ENCODE measurements at places on chromosomes 5 and 9.

- DNase-seq = no peak
Observed at GRCh38 chr5:479566-480319, 36.8 kb downstream of the EXOC3 start.

- no peak for DNase-seq
Observed at GRCh38 chr9:100440071-100440470, 13.1 kb downstream of the MSANTD3 start.

- DNase-seq = no peak
Observed at GRCh38 chr9:7407246-7407645, 392.3 kb downstream of the DMAC1 start.

DNA sequence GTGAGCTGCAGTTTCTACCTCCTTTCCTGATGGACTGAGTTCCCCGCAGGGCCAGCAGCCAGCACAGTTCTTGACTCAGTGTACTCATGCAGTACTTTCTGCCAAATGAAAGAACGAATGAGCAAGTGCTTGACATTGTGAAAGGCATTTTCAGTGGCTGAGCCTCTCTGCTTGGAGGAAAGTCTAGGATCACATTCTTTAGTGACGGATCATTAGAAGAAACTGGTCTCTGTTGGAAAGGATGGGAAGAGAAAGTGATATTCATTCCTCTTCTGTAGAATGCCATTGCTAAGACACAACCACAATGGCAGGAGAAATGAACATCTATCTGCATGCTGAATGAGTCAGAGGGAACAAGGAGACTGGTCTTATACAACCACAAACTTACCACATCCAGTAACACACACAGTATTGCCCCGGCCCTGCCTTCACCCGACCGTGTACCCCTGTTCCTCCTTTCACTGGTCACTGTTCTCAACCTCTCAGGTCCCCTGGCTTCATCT, 206.9 kb downstream of the CRB2 start:
- no peak for DNase-seq

GRCh38 chr5:124706729-124707361, 39.6 kb downstream of the ZNF608 start:
- peak; percentile 37 for DNase-seq

DNA sequence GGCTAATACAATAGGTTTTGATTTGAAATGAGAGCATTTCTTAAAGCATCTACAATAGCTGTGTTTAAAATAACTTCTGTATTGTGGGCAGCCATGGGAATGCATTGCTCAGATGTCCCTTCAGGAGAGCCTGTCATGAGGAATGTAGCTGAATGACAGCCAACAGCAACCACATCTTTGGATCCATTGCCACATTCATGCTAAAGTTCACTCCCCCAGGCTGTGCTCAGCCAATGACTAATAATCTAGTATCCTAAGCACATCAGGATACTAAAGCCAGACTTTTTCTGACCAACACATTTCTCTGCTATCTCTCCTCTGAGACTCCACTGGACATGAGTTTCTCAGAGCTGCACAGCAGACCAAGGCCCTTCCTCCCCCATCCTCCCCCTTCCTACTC, 45.5 kb downstream of the HTR1A start:
- no peak for DNase-seq
